Kidney (tissue), 22 donors: ENCODE measurements at places on chromosomes 16 and 17. TPM values are rescaled to one million over a fixed set of nuclear protein-coding genes. Genes with fewer than 3 reads are reported as not detected.

The GLP2R gene
- not detected for total RNA-seq

The NKD1 gene
- 9.9 TPM for total RNA-seq

The CNGB1 gene
- not detected for total RNA-seq

The NRN1L gene
- 1.1 TPM for total RNA-seq

The NUFIP2 gene
- total RNA-seq, result 52.3 TPM

The CBX2 gene
- total RNA-seq, result 3.5 TPM

The MYH8 gene
- total RNA-seq, result 0.28 TPM

GRCh38 chr17:3034578-3034920 lies 28.9 kb downstream of the OR1D5 start:
- no peaks in the 10 kb centered on the region for H3K36me3 ChIP-seq
- no peak overlapping the region for H3K4me3 ChIP-seq
- no peak overlapping the region for H3K27ac ChIP-seq
- no peak for DNase-seq

GRCh38 chr17:72579990-72580320 lies 459.1 kb downstream of the SOX9 start:
- H3K36me3 ChIP-seq, result no peaks in the 10 kb centered on the region
- no peaks in the 10 kb centered on the region for H3K4me1 ChIP-seq
- H3K27ac ChIP-seq, result no peak overlapping the region
- no peak overlapping the region for H3K4me3 ChIP-seq

GRCh38 chr16:12500771-12501170 lies 302.9 kb downstream of the CPPED1 start:
- H3K4me3 ChIP-seq, result no peak overlapping the region
- no peak overlapping the region for H3K27ac ChIP-seq
- peaks cover 8% of the 10 kb centered on the region for H3K4me1 ChIP-seq
- H3K27me3 ChIP-seq, result no peaks in the 10 kb centered on the region

DNA sequence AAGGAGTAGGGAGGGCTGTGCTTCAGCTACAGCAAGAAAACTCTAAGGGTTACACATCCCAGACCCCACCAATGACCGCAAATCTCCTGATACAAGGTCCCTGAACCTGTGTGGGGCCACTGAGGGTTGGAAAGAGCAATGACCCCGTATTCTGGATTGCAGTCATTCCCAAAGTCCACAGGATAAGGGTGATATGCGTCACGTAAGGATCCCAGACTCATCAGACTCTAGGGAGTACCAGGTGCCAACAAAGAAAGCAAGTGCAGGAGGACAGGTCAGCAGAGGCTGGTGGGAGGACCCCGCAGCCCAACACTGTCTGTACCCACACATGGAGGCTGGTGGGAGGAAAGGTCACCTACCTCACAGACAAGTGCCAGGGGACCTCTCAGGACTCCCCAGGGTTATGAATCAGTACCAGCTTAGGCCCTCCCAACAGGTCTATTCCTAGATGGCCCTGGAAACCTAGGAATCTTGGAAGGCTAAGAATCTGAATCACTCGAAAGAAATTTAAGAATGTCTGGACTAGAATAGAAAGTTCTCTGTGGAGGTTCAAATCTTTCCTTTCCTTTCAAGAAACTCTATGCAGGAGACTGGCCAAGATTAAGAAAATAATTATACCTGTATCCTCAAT lies 16.2 kb downstream of the PITPNA start:
- no peak for DNase-seq
- no peaks in the 10 kb centered on the region for H3K36me3 ChIP-seq
- H3K4me1 ChIP-seq, result no peaks in the 10 kb centered on the region
- no peak overlapping the region for H3K27ac ChIP-seq
- H3K4me3 ChIP-seq, result no peak overlapping the region

DNA sequence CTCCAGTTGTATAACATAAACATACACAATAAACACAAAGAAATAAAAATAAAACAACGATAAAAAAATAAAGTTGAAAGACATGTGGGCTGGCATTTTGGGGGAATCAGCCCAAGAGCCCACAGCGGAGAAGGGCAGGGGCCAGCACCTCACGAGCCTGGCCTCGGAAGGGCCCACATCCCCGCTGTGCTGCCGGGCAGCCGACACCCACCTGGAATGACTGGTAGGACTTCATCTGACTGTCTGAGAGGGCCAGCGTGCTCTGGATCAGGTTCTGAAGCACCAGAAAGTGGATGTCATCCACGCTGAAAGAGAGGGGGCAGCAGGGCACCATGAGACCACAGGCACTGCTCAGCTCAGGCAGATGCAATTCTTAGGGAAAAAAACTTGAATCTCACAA lies 73.5 kb downstream of the GTF3C1 start:
- H3K36me3 ChIP-seq, result peaks cover 74% of the 10 kb centered on the region
- H3K27me3 ChIP-seq, result no peaks in the 10 kb centered on the region
- no peak for DNase-seq
- no peak overlapping the region for H3K4me3 ChIP-seq
- no peak overlapping the region for H3K27ac ChIP-seq

GRCh38 chr16:86345516-86345915 lies 164.8 kb upstream of the FOXF1 start:
- no peak overlapping the region for H3K4me3 ChIP-seq
- peaks cover 43% of the 10 kb centered on the region for H3K27me3 ChIP-seq
- H3K27ac ChIP-seq, result no peak overlapping the region
- H3K4me1 ChIP-seq, result no peaks in the 10 kb centered on the region

DNA sequence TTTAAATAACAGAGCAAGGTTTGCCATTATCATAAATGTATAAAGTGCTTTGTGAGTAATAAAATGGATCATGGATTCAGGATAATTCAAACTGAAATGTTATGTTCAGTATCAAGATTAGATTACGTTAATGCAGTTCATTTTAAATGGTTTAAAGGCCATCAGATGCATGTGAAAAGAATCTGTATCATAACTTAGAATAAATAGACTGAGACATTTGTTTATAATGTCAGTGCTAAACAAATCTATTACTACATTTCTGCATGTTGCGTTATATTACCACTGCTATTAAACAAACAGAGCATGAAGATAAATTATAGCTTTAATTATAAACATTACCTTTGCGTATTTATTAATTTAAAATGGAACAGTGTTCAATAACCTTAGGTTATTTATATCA lies 160.2 kb downstream of the TOX3 start:
- no peak for DNase-seq
- H3K4me3 ChIP-seq, result no peak overlapping the region
- no peaks in the 10 kb centered on the region for H3K27me3 ChIP-seq
- no peaks in the 10 kb centered on the region for H3K36me3 ChIP-seq
- no peaks in the 10 kb centered on the region for H3K4me1 ChIP-seq

DNA sequence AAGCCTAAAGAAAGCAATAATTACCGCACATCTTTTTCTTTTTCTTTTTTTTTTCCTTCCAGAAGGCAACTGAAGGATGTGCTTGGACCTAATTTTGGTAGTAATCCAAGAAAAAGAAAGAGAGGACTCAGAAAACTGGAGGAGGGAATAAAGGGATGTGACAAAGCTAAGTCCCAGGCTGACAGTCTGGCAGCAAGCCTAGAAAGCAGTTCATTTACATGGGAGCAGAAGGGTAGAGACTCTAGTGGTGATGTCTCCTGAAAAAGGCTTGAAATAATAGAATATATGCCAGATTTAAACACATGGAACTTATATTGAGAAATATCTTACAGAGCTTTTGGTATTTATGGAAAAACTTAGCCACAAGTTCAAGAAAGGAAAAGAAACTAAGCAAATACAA lies 101.0 kb upstream of the SHISA6 start:
- peak; percentile 95 for DNase-seq
- H3K27ac ChIP-seq, result no peak overlapping the region
- no peak overlapping the region for H3K4me3 ChIP-seq
- H3K36me3 ChIP-seq, result no peaks in the 10 kb centered on the region
- no peaks in the 10 kb centered on the region for H3K4me1 ChIP-seq

GRCh38 chr17:2593821-2594721 lies 617 bp downstream of the PAFAH1B1 start:
- peak overlapping the region; percentile 89 for H3K4me3 ChIP-seq
- H3K36me3 ChIP-seq, result no peaks in the 10 kb centered on the region
- H3K27ac ChIP-seq, result peak overlapping the region; percentile 98
- DNase-seq, result peak; percentile 94

GRCh38 chr16:4846901-4847773 lies at the start of the genes GLYR1 and UBN1:
Gene GLYR1 (minus strand): TSS chr16:4847288. CDS start chr16:4847265, 23 bp downstream.
Gene UBN1 (plus strand): TSS chr16:4847481. CDS start chr16:4852918, 5,437 bp downstream.
- H3K4me1 ChIP-seq, result peaks cover 8% of the 10 kb centered on the region
- no peaks in the 10 kb centered on the region for H3K27me3 ChIP-seq
- peak within 1 kb of the TSS; percentile 93 for H3K27ac ChIP-seq
- DNase-seq, result peak; percentile 99

- H3K4me3 ChIP-seq, result no peak overlapping the region
- H3K36me3 ChIP-seq, result no peaks in the 10 kb centered on the region
- H3K27me3 ChIP-seq, result no peaks in the 10 kb centered on the region
- H3K27ac ChIP-seq, result no peak overlapping the region
- no peaks in the 10 kb centered on the region for H3K4me1 ChIP-seq
Measured at GRCh38 chr16:87227296-87227951, 89.8 kb downstream of the C16orf95 start.

DNA sequence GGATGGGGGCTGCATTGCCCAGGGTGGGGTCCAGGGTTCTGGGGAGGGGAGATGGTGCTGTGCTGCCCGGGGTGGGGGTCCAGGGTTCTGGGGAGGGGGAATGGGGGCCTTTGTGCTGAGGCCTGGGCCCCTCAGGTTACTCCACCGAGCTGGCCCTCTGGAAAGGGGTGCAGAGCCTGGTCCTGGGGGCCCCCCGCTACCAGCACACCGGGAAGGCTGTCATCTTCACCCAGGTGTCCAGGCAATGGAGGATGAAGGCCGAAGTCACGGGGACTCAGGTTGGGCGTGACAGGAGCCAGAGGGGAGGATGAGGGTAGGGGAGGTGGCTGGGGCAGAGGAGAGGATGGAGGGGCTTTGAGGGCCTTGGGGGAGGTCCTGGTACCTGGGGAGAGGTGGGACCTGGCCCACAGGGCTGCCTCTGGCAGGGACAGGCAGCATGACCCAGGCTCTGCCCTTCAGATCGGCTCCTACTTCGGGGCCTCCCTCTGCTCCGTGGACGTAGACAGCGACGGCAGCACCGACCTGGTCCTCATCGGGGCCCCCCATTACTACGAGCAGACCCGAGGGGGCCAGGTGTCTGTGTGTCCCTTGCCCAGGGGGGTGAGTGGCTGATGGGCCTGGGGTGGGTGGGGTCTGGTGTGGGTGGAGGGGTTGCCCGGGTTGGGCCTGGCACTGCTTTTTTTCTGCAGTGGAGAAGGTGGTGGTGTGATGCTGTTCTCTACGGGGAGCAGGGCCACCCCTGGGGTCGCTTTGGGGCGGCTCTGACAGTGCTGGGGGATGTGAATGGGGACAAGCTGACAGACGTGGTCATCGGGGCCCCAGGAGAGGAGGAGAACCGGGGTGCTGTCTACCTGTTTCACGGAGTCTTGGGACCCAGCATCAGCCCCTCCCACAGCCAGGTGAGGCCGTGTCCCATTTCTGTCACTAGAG lies 7.8 kb downstream of the ITGAX start:
- H3K4me3 ChIP-seq, result no peak overlapping the region
- no peak overlapping the region for H3K27ac ChIP-seq
- no peaks in the 10 kb centered on the region for H3K27me3 ChIP-seq

- no peaks in the 10 kb centered on the region for H3K4me1 ChIP-seq
- no peaks in the 10 kb centered on the region for H3K27me3 ChIP-seq
- H3K27ac ChIP-seq, result no peak overlapping the region
- DNase-seq, result no peak
- H3K36me3 ChIP-seq, result peaks cover 7% of the 10 kb centered on the region
Measured at GRCh38 chr17:50356892-50357510, 11.1 kb downstream of the XYLT2 start.

- no peaks in the 10 kb centered on the region for H3K36me3 ChIP-seq
- H3K4me1 ChIP-seq, result no peaks in the 10 kb centered on the region
- H3K27me3 ChIP-seq, result no peaks in the 10 kb centered on the region
- no peak overlapping the region for H3K4me3 ChIP-seq
- H3K27ac ChIP-seq, result no peak overlapping the region
- DNase-seq, result no peak
Measured at GRCh38 chr17:251531-251930, 70.1 kb upstream of the DOC2B start.

GRCh38 chr16:2726923-2727322 lies 6.9 kb upstream of the PRSS27 start:
- no peak overlapping the region for H3K27ac ChIP-seq
- no peaks in the 10 kb centered on the region for H3K36me3 ChIP-seq
- no peaks in the 10 kb centered on the region for H3K27me3 ChIP-seq

DNA sequence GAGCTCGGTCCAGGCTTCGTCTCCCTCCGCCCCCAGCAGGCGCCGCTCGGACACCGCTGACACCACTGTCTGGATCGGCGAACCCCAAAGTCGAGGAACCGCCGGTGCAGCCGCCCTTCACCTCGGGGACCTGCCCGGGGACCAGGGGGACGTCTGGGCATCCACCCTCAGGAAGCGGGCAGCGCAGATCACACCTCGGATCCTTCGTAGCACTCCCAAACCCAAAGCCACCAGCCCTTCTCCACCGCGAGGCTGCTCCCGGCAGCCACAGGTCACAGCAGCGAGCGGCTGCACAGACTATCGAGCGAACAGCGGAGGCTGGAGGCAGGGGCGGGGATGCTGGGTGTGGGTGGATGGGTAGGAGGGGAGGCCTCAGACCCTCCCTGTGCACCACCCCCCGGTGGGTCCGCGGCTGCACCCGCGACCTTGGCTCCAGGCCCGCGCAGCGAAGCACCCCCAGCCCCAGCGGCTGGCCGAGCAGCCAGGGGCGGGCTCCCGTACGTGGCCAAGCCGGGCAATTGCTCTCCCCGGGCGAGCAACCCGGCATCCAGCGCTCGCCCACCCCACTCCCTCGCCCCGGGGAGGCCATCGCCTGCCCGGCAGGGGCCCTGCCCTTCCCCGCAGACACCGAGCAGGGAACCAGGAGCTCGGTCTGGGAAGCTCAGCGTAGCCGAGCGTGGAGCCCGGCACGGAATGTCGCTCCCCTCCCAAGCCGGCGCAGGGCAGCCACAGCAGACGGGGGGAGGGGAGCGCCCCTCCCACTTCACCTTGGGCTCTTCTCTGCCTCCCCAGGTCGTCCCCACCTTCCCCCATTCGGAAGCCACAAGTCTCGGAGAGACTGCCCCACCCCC lies 1.0 kb downstream of the SDK2 start:
- peak overlapping the region; percentile 42 for H3K4me3 ChIP-seq
- H3K27me3 ChIP-seq, result no peaks in the 10 kb centered on the region
- no peaks in the 10 kb centered on the region for H3K36me3 ChIP-seq
- H3K27ac ChIP-seq, result no peak overlapping the region
- H3K4me1 ChIP-seq, result peaks cover 5% of the 10 kb centered on the region

GRCh38 chr16:75546293-75546692 lies 9.8 kb downstream of the TMEM231 start:
- no peaks in the 10 kb centered on the region for H3K27me3 ChIP-seq
- H3K4me1 ChIP-seq, result no peaks in the 10 kb centered on the region
- H3K4me3 ChIP-seq, result no peak overlapping the region
- no peak overlapping the region for H3K27ac ChIP-seq
- DNase-seq, result no peak

DNA sequence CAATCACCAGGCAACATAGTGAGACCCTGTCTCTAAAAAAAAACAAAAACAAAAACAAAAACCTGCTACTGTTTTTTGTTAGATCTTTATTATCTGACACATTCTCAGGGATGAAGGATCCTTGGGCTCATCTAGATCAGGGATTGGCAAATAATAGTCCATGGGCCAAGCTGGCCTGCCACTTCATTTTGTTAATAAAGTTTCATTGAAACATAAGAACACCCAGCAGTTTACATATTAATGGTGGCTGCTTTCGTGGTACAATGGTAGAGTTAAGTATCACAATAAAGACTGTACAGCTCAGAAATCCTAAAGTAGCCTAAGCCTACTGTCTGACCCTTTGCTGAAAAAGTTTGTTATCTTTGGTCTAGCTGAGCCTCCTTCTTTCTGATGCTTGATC lies 32.9 kb upstream of the CLEC18A start:
- H3K36me3 ChIP-seq, result no peaks in the 10 kb centered on the region
- peak overlapping the region; percentile 36 for H3K27ac ChIP-seq
- no peaks in the 10 kb centered on the region for H3K27me3 ChIP-seq
- H3K4me3 ChIP-seq, result no peak overlapping the region

GRCh38 chr17:15654886-15655561 lies 29.1 kb downstream of the TRIM16 start:
- DNase-seq, result peak; percentile 22
- peaks cover 2% of the 10 kb centered on the region for H3K4me1 ChIP-seq
- no peak overlapping the region for H3K27ac ChIP-seq
- no peaks in the 10 kb centered on the region for H3K27me3 ChIP-seq
- H3K36me3 ChIP-seq, result no peaks in the 10 kb centered on the region
- no peak overlapping the region for H3K4me3 ChIP-seq
